Activated naive CD4-positive, alpha-beta T cell (primary cell): ENCODE measurements at places on chromosomes 3 and 15.

- DNase-seq: no peak
Observed at GRCh38 chr3:24958910-24959447, 464.3 kb upstream of the THRB start.

GRCh38 chr15:25686780-25687179, 176.3 kb downstream of the ATP10A start:
- DNase-seq: no peak

DNA sequence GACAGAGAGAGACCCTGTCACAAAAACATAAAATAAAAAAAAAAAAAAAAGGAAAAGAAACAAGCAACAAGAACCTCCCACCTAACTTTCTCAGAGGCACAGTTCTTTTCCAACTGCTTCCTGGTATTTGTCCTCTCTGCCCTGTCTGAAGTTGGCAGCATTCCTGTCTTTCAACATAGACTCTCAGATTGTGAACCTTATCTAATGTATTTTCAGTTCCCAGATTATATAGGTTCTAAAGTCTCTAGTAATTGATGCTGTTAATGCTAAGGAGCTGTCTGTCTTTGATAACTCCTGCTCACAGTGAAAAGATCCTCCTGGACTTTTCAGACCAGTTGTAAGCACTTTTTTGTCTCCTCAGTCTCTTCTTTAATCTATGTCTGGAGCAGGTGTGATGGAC, 199.5 kb upstream of the P2RY1 start:
- DNase-seq: no peak

GRCh38 chr3:179348325-179349013, 960 bp downstream of the MFN1 start:
- no peak for DNase-seq

DNA sequence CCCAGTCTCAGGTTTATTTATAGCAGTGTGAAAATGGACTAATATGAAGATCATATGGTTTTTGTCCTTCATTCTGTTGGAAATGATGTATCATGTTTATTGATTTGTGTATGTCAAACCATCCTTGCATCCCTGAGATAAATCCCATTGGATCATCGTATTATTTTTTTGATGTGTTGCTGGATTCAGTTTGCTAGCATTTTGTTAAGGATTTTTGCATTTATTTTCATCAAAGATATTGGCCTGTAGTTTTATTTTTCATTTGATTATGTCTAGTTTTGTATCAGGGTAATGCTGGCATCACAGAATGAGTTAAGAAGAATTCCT, 34.3 kb downstream of the FAIM start:
- DNase-seq: no peak

DNA sequence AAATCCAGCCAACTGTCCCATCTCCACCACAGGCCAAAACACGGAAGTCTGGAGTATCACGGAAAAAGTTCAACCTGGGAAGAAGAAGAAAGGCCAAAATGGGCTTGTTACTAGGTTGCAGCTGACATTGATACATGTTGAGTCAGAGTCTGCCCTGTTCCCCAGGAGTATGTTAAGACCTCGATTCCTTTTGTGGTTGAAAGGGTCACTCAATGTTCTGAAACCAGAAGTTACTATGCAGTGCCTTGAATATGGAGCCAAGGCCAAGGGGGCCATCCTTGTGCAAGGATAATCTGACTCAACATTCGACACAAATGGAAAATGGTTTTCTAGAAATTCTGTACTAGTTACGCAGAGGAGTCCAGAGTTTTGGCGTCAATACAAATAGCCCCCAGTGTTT, 104.2 kb downstream of the DGKG start:
- no peak for DNase-seq

DNA sequence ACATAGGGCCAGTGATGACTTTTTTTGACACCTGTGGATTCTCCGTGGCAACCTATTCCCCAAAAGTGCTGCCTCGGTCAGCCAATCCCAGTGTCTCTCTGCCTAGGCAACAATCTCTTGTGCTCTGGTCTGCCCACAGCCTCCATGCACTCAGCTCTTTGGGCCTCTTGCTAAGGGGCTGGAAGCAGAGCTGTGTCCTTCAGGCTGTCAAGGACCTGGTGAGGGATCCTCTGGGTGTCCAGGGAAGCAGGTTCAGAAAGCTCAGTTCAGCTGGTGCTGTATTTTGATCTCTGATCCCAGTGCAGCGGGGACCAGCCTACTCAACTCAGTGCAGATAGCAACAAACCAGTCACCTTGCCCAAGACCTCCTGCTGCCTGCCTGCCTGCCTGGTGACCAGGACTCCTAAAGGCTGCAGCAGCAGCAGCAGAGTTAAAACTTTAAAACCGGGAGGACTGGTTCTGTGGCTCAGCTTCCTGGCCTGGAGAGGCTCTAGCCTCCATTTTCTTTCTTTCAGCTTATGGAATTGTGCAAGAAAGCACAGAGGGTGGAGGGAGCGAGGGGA, 6.2 kb downstream of the PAK6 start:
- no peak for DNase-seq

GRCh38 chr15:56052395-56053045, 59.1 kb upstream of the NEDD4 start:
- no peak for DNase-seq

GRCh38 chr15:22995795-22996194, 15.6 kb upstream of the CYFIP1 start:
- no peak for DNase-seq

DNA sequence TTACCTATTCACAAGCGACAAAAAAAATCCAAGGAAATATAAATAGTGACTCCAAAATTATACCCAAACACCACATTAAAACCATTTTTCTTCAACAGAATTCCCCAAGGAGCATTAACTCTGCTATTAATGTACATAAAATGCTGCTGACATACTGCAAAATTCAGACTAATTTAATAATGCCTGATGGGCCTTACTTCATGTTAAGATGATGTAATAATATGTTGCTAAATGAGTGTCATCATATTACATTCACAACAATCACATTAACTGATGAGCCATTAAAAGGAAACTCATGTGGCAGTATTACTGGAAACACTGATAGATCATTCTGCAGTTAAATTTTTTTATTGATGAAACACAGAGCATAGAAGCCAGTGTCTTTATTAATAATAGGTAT, 204.9 kb upstream of the CGNL1 start:
- DNase-seq: no peak

GRCh38 chr3:187291001-187291511, 481 bp downstream of the MASP1 start:
- DNase-seq: no peak

GRCh38 chr15:44765036-44765435, 28.7 kb downstream of the TRIM69 start:
- DNase-seq: no peak

GRCh38 chr3:111107662-111108035, 36.0 kb downstream of the NECTIN3 start:
- DNase-seq: no peak

- no peak for DNase-seq
Observed at GRCh38 chr3:98846101-98846500, 55.4 kb downstream of the DCBLD2 start.

DNA sequence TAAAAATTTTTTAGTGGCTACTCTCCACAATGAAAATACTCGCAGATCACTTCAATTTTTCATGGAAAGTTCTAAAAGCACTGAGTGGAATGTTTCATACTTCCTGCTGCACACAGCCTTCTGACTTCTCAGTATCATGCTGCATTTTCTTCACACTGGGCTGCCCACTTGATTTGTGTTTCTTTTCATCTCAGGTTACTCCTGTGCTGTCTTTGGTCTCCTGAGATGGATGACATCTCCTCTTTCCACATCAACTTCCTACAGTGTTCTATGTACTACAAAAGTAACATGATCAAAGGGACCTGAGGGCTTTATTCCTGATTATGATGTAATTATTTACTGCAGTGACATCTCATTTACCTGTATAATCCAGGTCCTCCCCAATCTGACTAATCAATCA, 927.7 kb downstream of the ROBO2 start:
- no peak for DNase-seq

GRCh38 chr3:54283470-54283869, 161.1 kb downstream of the CACNA2D3 start:
- no peak for DNase-seq

- DNase-seq: no peak
Observed at GRCh38 chr3:4722103-4722502, 229.0 kb downstream of the ITPR1 start.

- no peak for DNase-seq
Observed at GRCh38 chr3:23697416-23697815, 108.3 kb upstream of the UBE2E1 start.
